Chondrocyte (in vitro differentiated cells): ENCODE measurements at places on chromosomes 5 and 9. TPM values are rescaled to one million over a fixed set of nuclear protein-coding genes. Genes with fewer than 3 reads are reported as not detected.

The GPR150 gene
- 0.33 to 0.42 TPM in 2 of 3 replicates, not detected in the other for total RNA-seq

The EMB gene
- 5.7 to 11.5 TPM (median 7.8 TPM) in 3 replicates for total RNA-seq

The UBAP2 gene
- 53.9 to 63.0 TPM (median 56.3 TPM) in 3 replicates for total RNA-seq

The SLC34A3 gene
- total RNA-seq: not detected in 3 replicates

The PARP8 gene
- total RNA-seq: 23.3 to 31.3 TPM (median 23.6 TPM) in 3 replicates

The CDH9 gene
- not detected in 3 replicates for total RNA-seq

- H3K27ac ChIP-seq: no peak overlapping the region
- H3K27me3 ChIP-seq: no peaks in the 10 kb centered on the region
- no peak for DNase-seq
- H3K4me3 ChIP-seq: no peak overlapping the region
- H3K4me1 ChIP-seq: peaks cover 23% of the 10 kb centered on the region
- no peaks in the 10 kb centered on the region for H3K36me3 ChIP-seq
Measured at GRCh38 chr9:76573408-76573807, 114.4 kb downstream of the GCNT1 start.

- no peak overlapping the region for H3K4me3 ChIP-seq
- DNase-seq: no peak
- H3K36me3 ChIP-seq: peaks cover 3% of the 10 kb centered on the region
- H3K27me3 ChIP-seq: peaks cover 26% of the 10 kb centered on the region
- H3K27ac ChIP-seq: no peak overlapping the region
Measured at GRCh38 chr9:602716-603115, 238.8 kb upstream of the DMRT1 start.

GRCh38 chr5:154630410-154630809 lies 124.8 kb upstream of the LARP1 start:
- no peak overlapping the region for H3K27ac ChIP-seq
- no peaks in the 10 kb centered on the region for H3K4me1 ChIP-seq
- peaks cover 10% of the 10 kb centered on the region for H3K27me3 ChIP-seq
- H3K4me3 ChIP-seq: no peak overlapping the region

GRCh38 chr5:39340506-39340905 lies 23.8 kb downstream of the C9 start:
- no peaks in the 10 kb centered on the region for H3K4me1 ChIP-seq
- H3K36me3 ChIP-seq: peaks cover 6% of the 10 kb centered on the region
- peaks cover 28% of the 10 kb centered on the region for H3K27me3 ChIP-seq
- no peak overlapping the region for H3K27ac ChIP-seq
- no peak for DNase-seq

- H3K36me3 ChIP-seq: no peaks in the 10 kb centered on the region
- no peak overlapping the region for H3K4me3 ChIP-seq
- H3K27me3 ChIP-seq: no peaks in the 10 kb centered on the region
- H3K27ac ChIP-seq: no peak overlapping the region
Measured at GRCh38 chr9:79382044-79382443, 189.7 kb upstream of the TLE4 start.

GRCh38 chr5:180423598-180423997 lies 70.5 kb upstream of the GFPT2 start:
- H3K4me1 ChIP-seq: peaks cover 13% of the 10 kb centered on the region
- H3K36me3 ChIP-seq: no peaks in the 10 kb centered on the region
- H3K27ac ChIP-seq: no peak overlapping the region
- peaks cover 2% of the 10 kb centered on the region for H3K27me3 ChIP-seq

- H3K4me3 ChIP-seq: no peak overlapping the region
- H3K27me3 ChIP-seq: no peaks in the 10 kb centered on the region
- H3K36me3 ChIP-seq: peaks cover 1% of the 10 kb centered on the region
- no peak for DNase-seq
- peaks cover 33% of the 10 kb centered on the region for H3K4me1 ChIP-seq
Measured at GRCh38 chr5:55521881-55522280, 12.9 kb downstream of the PLPP1 start.

DNA sequence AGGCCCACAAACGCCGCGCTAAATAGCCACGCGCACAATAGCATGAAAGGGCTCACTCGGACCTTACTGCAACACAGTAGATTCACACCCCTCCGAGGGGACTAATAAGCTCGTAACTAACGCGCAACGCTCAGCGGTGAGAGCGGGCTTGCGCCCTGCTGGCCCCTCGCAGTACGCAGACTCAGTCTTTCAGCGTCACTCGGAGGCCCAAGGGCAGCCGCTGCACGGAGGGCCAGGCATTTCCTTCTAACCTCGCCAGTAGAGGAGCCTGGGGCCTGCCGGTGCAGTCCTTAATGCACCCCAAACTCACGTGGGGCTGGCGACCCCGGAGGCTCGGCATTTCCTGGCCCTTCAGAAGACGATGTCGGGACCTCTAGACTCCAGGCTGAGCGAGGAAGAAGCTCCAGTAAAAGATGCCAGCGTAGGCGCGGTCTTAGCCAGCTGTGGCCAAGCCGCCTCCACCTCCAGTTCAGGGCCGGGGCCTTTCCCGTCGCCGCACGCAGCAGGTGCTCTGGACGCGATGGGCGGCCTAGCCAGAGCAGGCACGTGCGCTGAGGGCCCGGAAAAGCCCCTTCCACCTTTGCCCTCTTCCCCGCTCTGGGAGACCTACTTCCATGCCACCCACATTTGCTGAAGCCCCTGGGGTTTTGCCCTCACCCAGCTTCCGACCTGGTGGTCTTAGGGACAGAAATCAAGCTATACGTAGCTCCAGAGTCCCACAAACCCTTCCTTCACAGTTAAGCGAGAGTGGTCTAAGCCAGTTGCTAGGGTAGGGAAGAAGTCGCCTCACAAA lies 38.3 kb upstream of the TIFAB start:
- peaks cover 37% of the 10 kb centered on the region for H3K4me1 ChIP-seq
- peaks cover 1% of the 10 kb centered on the region for H3K36me3 ChIP-seq
- H3K27me3 ChIP-seq: peaks cover 33% of the 10 kb centered on the region
- peak overlapping the region; percentile 71 for H3K4me3 ChIP-seq
- H3K27ac ChIP-seq: no peak overlapping the region

GRCh38 chr9:117957267-117957666 lies 253.1 kb downstream of the TLR4 start:
- no peak overlapping the region for H3K27ac ChIP-seq
- no peaks in the 10 kb centered on the region for H3K4me1 ChIP-seq
- no peak for DNase-seq
- peaks cover 14% of the 10 kb centered on the region for H3K27me3 ChIP-seq
- H3K36me3 ChIP-seq: no peaks in the 10 kb centered on the region

DNA sequence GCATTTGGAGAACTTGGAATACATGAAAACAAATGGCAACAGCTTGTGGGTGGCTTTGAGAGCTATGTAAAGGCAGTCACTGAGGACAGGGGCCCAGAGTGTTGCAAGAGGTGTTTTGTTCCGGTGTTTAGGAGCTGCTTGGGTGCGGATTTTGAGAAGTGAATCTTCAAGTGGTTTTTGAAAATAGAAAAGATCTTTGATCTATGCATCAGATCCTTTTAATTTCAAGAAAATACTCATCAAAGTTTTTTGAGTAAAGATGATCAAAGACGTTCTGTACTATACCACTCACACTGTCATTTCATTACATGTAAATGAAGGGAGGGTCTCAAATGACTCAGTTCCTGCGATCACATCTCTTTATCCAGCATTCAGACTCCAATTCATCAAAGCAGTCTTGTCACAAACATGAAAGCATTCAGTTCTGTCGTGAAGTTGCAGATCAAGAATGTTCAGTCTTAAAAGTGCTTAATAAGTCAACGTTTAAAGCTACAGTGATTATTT lies 112.5 kb downstream of the WDR41 start:
- no peak overlapping the region for H3K4me3 ChIP-seq
- no peaks in the 10 kb centered on the region for H3K36me3 ChIP-seq
- no peaks in the 10 kb centered on the region for H3K27me3 ChIP-seq
- peaks cover 3% of the 10 kb centered on the region for H3K4me1 ChIP-seq
- H3K27ac ChIP-seq: no peak overlapping the region

GRCh38 chr5:91875196-91875779 lies 492.2 kb upstream of the ARRDC3 start:
- no peak for DNase-seq
- no peak overlapping the region for H3K27ac ChIP-seq
- H3K27me3 ChIP-seq: no peaks in the 10 kb centered on the region
- no peaks in the 10 kb centered on the region for H3K36me3 ChIP-seq
- no peak overlapping the region for H3K4me3 ChIP-seq
- H3K4me1 ChIP-seq: no peaks in the 10 kb centered on the region

GRCh38 chr9:14692470-14693250 lies 572 bp downstream of the ZDHHC21 start:
- H3K4me1 ChIP-seq: peaks cover 27% of the 10 kb centered on the region
- peaks cover 4% of the 10 kb centered on the region for H3K36me3 ChIP-seq
- H3K4me3 ChIP-seq: peak overlapping the region; percentile 90
- peak overlapping the region; percentile 71 for H3K27ac ChIP-seq

DNA sequence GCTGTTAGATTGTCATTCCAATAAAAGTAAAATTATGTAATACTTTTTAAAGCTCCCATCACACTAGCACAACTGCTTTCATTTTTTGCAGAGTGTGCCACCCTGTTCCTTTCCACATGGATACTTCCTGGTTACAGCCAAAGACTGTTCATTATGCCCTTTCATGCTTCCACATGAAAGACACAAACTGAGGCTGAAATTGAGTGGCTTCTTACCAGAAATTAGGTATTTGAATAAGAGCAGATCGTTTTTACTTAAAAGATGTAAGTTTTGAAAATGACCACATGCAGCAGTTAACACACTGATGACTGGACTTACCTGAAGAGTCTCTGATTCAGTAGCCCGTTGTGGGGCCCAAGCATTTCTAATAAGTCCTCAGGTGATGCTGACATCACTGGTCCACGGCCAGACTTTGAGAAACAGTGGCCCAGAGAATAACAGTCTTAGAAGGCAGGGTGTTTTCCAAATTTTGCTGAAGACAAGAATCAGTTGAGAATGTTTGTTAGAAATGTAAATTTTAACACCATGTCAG lies 187.6 kb upstream of the DMRT1 start:
- no peak overlapping the region for H3K27ac ChIP-seq
- peaks cover 9% of the 10 kb centered on the region for H3K4me1 ChIP-seq
- DNase-seq: no peak
- H3K27me3 ChIP-seq: no peaks in the 10 kb centered on the region

DNA sequence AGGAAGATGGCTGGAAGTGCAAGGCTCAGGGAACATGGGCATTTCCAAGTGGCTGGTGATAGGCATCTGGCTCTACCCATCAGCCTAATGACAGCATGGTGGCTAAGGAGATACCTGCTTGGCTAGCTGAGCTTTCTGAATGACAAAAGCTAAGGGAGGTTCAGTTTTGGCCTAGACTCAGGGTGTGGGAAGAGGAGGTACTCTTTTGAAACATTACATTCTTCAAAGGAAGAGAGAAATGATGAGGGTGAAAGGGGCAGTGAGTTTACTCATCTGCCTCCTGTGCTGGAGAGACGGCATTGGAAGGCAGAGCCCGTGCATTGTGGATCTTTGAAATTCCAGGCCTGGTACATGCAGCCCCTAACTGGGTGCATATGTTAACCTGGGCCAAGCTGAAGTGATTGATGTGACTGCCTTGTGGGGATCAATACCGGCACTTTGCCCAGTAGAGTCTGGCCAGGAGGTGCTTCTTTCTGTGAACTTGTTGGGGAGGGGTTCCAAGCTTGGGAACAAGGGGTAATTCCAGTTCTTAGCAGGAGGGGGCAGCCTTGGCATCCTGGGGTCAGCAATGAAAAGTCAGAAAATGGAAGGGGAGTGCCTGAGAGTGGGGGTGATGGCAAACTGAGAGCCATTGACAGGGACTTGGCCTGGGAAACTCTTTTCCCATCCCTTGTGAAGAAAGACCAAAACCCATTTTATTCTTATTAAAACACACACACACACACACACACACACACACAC lies 108.6 kb downstream of the ACER2 start:
- H3K27me3 ChIP-seq: peaks cover 21% of the 10 kb centered on the region
- no peaks in the 10 kb centered on the region for H3K36me3 ChIP-seq
- H3K4me3 ChIP-seq: no peak overlapping the region
- no peak overlapping the region for H3K27ac ChIP-seq
- DNase-seq: no peak

DNA sequence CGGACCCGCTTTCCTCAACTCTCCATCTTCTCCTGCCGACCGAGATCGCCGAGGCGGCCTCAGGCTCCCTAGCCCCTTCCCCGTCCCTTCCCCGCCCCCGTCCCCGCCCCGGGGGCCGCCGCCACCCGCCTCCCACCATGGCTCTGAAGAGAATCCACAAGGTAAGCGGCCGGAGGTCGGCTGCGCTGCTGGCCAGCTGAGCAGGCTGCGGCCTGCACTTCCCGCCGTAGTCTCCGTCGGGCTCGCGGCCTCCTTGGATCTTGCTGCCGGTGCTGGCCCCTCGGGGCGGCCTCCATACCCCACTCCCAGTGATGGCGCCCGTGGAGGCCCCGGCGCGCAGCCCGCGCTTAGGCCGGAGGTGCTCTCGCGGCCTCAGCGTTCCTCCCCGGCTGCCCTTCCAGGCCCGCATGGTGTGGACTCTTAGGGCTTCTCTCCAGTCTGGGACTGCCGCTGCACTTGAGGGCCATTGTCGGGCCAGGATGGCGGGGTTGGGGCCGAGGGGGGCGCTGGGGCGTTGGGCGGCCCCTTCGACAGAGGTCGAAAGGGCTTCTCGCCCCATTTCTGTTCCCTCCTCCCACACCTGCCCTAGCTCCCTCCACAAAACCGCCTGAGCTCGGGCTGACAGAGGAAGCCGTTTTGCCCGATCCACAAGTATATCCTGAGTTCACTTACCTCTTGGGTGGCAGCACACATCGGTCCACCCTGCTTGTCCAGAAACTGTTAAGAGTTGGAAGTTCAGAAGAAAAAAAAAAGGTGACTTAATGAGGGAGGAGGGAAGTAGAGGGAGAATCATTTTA lies 714 bp downstream of the UBE2D2 start:
- no peaks in the 10 kb centered on the region for H3K36me3 ChIP-seq
- H3K4me1 ChIP-seq: peaks cover 50% of the 10 kb centered on the region
- H3K4me3 ChIP-seq: peak overlapping the region; percentile 87
- no peaks in the 10 kb centered on the region for H3K27me3 ChIP-seq
- peak; percentile 81 for DNase-seq
- peak overlapping the region; percentile 95 for H3K27ac ChIP-seq
